Activated naive CD8-positive, alpha-beta T cell treated with anti-CD3 and anti-CD28 coated beads, Interleukin-2, amount 10 ng/mL, durations not matched to agents 7 days and 5 days (primary cell): ENCODE measurements at places on chromosomes 13 and 19.

GRCh38 chr13:69857183-69857821 is 250.3 kb upstream of the ATXN8OS start:
- H3K4me3 ChIP-seq: no peak overlapping the region
- H3K36me3 ChIP-seq: no peaks in the 10 kb centered on the region
- no peaks in the 10 kb centered on the region for H3K27me3 ChIP-seq
- H3K4me1 ChIP-seq: no peaks in the 10 kb centered on the region
- no peak for DNase-seq
- no peak overlapping the region for H3K27ac ChIP-seq

GRCh38 chr13:24660023-24660741 is 20.0 kb upstream of the ATP12A start:
- peaks cover 24% of the 10 kb centered on the region for H3K27me3 ChIP-seq
- DNase-seq: no peak
- no peak overlapping the region for H3K27ac ChIP-seq
- H3K4me1 ChIP-seq: peaks cover 3% of the 10 kb centered on the region

DNA sequence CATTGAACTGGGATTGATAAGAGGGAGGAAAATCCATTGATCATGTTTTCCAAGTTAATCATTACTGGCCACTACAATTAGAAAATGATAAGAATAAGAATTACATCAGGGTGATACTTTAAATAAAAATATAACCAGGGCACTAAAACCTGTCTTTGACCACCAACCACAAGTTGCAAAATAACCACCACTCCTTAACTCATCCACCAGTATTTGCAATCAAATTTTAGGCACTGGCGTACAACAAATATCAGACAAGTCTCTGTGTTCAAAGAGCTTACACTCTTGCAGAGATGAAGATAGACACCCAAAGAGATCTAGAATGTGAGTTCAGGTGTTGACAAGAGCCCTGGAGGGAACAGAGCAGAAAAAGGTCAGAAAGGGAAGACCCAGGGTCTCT is 514 bp downstream of the CEACAM3 start:
- H3K36me3 ChIP-seq: no peaks in the 10 kb centered on the region
- H3K27ac ChIP-seq: no peak overlapping the region
- H3K4me3 ChIP-seq: no peak overlapping the region
- DNase-seq: no peak

- H3K36me3 ChIP-seq: no peaks in the 10 kb centered on the region
- H3K4me3 ChIP-seq: no peak overlapping the region
Observed at GRCh38 chr13:43769529-43769928, 17.2 kb downstream of the ENOX1 start.

DNA sequence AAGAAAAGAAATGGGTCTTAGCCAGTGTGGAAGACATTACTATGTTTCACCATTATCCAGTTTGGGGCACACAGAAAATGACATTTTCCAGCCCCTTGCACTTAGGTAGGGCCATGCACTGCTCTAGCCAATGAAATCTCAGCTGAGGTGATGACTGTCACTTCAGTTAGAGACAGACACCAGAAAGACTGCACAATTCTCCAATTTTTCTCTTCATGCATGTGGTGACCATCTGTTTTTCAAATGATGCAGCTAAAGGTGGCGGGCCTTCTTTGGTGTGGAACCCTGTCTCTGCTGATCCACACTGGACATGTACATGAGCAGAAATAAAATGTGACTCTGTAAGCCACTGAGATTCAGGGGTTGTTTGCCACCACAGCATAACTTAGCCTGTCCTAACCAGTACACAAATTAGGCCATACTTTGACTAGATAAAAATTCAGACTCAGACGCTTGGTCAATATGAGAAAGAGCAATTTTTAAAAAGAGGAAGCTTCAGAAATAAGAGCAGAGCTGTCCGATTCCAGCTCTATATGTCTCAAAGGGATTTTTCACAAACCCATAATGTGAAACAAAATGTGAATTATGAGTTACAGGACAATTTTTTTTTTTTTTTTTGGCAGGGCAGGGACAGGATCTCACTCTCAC is 6.7 kb downstream of the ZNF565 start:
- no peak for DNase-seq
- peaks cover 1% of the 10 kb centered on the region for H3K4me1 ChIP-seq
- no peaks in the 10 kb centered on the region for H3K27me3 ChIP-seq
- H3K4me3 ChIP-seq: no peak overlapping the region

DNA sequence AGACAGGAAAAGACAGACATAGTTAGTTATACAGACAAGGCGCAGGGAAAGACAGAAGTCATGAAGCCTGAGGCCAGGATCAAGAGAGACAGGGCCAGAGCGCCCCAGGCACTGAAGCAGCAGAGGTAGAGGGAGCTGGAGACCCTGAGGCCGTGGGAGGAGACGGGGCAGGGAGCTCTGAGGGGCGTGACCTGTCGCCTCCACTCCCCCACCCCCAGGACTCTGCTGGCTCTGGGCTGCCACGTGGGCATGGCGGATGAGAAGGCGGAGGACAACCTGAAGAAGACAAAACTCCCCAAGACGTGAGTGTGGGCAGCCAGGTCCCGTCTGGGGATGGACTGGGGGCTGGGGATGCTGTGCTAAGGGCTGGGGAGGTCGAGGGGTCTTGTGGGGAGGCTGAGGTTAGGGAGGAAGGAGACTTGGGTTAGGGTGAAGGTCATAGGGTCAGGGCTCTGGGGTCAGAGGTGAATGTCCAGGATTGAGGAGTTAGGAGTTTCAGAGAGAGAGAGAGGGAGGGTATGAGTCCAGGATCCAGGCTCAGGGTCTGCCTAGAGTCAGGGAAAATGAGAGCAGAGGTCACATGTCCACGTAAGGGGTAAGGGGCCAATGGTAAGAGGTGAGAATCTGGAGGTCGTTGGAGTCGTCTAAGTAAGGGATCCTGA is 31.1 kb downstream of the RYR1 start:
- no peak overlapping the region for H3K4me3 ChIP-seq
- DNase-seq: no peak
- peaks cover 2% of the 10 kb centered on the region for H3K27me3 ChIP-seq

GRCh38 chr13:39538816-39539790 is 63.9 kb downstream of the LHFPL6 start:
- H3K4me1 ChIP-seq: no peaks in the 10 kb centered on the region
- H3K27ac ChIP-seq: no peak overlapping the region
- H3K4me3 ChIP-seq: no peak overlapping the region
- H3K36me3 ChIP-seq: no peaks in the 10 kb centered on the region

DNA sequence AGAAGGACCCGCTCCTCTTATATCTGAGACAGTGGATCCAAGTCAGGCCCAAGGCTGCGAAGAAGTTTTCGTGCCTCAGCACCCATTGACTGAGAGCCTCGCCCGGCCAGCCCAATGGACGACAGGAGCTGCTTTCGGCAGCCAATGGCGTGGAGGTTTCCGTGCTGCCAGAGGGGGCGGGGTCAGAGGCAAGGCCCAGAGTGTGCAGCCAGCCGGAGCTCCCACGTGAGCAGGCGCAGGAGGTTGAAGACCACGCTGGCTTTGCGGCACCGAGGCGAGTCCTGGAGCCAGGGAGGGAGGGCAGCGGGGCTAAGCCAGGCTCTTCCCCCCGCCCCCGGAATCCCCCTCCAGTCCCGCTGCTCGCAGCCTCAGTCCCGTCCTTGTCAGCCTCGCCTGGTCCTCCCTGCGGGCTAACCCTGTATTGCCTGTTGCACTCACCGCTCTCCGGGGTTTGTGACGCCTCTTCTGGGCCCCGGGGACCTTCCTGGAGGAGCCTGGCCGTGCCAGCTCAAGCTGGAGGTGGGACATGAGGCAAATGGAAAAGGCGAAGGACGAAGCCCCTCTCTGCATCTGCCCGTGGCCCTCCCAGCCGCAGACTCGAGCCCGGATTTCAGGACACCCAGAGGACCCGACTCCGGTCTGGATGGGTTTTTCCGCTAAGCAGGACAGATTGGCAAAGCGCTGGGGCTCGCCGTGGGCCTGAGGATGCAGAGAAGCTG is 1.5 kb downstream of the IFNL4 start:
- no peak overlapping the region for H3K27ac ChIP-seq
- H3K27me3 ChIP-seq: peaks cover 8% of the 10 kb centered on the region
- H3K36me3 ChIP-seq: no peaks in the 10 kb centered on the region
- peak overlapping the region; percentile 22 for H3K4me3 ChIP-seq
- peaks cover 2% of the 10 kb centered on the region for H3K4me1 ChIP-seq

GRCh38 chr19:27997069-27997468 is 1215.9 kb downstream of the UQCRFS1 start:
- H3K27ac ChIP-seq: no peak overlapping the region
- DNase-seq: no peak
- no peaks in the 10 kb centered on the region for H3K27me3 ChIP-seq
- no peaks in the 10 kb centered on the region for H3K4me1 ChIP-seq
- H3K36me3 ChIP-seq: no peaks in the 10 kb centered on the region

DNA sequence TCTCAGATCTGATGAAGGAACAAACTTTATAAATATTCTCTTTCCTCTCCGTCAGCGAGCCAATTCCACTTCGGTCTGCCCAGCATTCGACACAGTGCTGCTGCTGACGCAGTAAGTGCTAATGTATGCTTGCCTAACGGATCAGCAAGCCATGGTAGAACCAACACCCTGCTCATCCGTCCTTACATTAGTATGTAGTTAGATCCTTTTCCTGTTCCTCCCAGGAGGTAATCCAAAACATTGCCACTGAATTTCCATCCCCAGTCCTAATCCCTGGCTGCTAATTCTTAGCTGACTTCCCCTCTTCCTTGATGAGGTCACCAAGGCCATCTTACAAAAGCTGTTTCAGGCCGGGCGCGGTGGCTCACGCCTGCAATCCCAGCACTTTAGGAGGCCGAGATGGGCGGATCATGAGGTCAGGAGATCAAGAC is 88.0 kb downstream of the STARD13 start:
- H3K27ac ChIP-seq: no peak overlapping the region
- H3K4me3 ChIP-seq: no peak overlapping the region
- DNase-seq: no peak

GRCh38 chr13:76754414-76754813 is 131.8 kb downstream of the KCTD12 start:
- H3K27me3 ChIP-seq: peaks cover 2% of the 10 kb centered on the region
- no peak overlapping the region for H3K4me3 ChIP-seq
- DNase-seq: no peak
- no peaks in the 10 kb centered on the region for H3K4me1 ChIP-seq
- no peak overlapping the region for H3K27ac ChIP-seq

DNA sequence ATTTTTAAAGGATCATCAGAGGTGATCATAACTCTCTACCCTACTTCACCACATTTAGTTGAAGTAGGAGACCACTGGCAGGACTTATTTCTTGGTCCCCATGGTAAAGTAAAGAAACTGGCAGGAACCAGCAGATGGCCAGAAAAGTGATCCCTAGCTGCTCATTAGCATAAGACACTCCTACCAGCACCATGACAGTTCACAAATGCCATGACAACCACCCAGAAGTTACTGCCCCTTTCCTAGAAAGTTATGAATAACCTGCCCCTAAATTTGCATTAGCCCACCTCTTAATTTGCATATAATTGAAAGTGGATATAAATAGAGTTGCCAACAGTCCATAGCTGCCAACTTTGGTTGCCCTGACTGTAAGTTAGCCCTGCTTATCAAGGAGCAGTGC is 18.4 kb upstream of the RUBCNL start:
- H3K36me3 ChIP-seq: no peaks in the 10 kb centered on the region
- H3K4me3 ChIP-seq: no peak overlapping the region
- H3K27ac ChIP-seq: no peak overlapping the region
- peaks cover 4% of the 10 kb centered on the region for H3K4me1 ChIP-seq
- DNase-seq: no peak
- no peaks in the 10 kb centered on the region for H3K27me3 ChIP-seq
